ENCODE measurements at places on chromosomes 2 and 18.

- no peak for DNase-seq
Measured at GRCh38 chr18:3500016-3500415, 50.0 kb downstream of the TGIF1 start.

GRCh38 chr2:46956981-46957531, 41.5 kb upstream of the MCFD2 start:
- no peak for DNase-seq

GRCh38 chr2:121662656-121663055, 13.4 kb upstream of the CLASP1 start:
- DNase-seq, result no peak

- DNase-seq, result no peak
Measured at GRCh38 chr2:180872255-180872654, 108.2 kb upstream of the UBE2E3 start.

GRCh38 chr2:179031731-179032408, 18.1 kb downstream of the CCDC141 start:
- peak; percentile 67 for DNase-seq

DNA sequence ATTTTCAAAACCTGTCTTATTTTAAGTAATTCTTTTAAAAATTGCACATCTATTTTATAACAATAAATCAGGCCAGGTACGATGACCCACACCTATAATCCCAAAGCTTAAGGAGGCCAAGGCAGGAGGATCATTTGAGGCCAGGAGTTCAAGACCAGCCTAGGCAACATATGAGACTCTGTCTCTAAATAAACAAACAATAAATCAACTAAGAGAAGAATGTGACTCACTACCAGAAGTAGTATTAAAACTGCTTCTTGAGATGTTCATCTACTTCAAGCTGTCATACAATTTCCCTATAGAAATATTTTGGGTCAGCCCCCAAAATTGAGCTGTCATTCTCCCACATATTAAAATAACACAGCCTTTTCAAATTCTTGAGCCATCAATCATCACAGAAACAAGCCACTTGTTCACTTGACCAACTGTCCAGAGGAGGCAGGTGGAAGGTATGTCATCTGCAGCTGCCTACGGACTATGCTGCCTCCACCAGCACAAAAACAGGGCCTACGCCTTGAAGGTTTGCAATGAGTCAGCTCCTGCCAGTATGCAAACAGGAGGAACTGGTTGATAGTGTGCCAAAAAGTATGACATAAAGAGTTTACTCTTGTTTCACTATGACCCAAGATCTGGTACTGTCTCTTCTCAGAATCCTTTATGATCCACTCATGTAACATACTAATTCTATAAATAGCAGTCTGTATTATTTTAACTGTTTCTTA, 33.6 kb downstream of the KIDINS220 start:
- DNase-seq, result no peak

DNA sequence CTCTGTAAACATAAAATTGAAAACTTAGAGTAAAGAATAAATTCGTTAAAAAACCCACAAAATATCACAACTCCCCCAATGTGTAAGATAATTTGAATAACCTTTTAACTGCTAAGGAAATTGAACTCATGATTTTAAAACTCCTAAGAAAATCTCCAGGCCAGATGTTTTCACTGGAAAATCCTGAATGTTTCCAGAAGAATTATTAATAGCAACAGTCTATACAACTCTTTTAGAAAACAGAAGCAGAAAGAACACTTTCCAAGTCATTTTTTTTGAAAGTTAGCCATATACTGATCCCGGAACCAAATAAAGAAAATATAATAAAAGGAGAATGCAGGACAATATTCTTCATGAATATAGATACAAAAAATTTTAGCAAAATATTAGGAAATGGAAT, 165.6 kb downstream of the ACOXL start:
- no peak for DNase-seq

DNA sequence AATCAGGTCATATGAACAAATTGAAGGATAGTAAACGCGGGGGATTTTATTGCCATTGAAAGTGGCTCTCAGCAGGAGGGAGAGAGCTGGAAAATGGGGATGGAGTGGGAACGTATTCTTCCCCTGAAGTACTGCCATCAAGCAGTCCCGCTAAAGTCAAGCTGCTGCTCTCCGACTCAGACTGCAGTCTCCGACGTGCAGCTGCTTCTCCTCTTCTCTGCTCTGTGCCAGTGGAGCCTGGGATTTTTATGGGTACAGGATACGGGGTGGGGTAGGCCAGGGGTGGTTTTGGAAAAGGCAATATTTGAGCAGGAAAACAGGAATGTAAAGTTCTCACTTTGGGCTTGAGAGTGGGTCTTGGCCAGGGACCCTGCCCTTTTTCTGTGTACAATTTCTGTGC, 33.0 kb downstream of the KCTD18 start:
- no peak for DNase-seq

DNA sequence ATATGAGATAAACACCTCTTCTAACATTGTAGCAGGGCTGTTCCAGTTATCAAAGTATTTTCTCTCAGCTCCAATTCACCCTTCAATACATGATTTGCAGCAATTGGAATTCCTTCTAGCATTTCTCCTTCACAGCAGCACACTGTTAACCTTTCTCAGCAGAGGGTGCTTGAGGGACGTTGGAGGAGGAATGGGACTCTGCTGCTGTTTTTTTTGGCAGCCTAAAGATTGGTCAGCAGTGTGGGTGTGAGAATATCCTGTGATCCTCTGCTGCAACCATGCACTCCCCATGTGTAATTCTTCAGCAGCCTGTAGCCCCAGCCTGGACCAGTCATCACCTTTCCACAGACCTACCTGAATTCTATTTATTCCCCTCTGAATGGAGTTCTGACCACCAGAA, 1708.9 kb upstream of the CELF4 start:
- no peak for DNase-seq
